ENCODE measurements at places on chromosomes 13 and 19.

DNA sequence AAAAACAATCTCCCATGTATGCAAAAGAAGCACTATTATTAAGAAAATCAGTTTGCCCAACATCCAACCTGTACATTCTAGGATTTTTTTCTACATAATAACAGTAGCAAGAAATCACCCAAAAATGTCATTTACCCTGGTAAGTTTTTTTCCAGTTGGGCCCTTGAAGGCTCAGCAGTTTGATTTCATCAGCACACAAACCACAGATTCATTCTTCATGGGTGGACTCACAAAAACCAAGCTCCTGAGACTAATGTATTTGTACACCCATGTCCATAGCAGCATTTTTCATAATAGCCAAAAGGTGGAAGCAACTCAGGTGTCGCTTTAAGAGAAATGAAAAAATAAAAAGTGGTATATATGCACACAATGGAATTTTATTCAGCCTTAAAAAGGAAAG, 210.1 kb downstream of the TBC1D4 start:
- DNase-seq, result no peak

- DNase-seq, result no peak
These were observed 1763.3 kb upstream of the MIR17HG start for GRCh38 chr13:89584058-89584620.

DNA sequence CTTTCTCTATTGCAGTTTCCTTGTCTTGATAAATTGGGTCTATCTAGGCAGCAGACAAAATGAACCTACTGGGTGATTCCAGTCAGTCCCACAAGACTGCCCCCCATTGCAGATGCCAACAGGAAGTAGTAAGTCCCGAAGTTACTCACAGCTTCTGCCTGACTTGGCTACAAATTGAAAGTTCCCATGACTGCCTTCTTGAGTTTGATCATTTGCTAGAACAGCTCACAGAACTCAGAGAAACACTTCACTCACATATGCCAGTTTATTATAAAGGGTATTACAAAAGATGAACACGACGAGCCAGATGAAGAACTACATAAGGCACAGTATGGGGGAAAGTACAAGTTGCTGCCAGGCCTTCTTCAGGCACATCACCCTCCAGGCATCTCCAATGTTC, 50.0 kb downstream of the TEX26 start:
- DNase-seq, result no peak

- no peak for DNase-seq
These were observed 21.2 kb upstream of the CPB2 start for GRCh38 chr13:46126056-46126455.

GRCh38 chr19:48102870-48103751, 7.5 kb downstream of the PLA2G4C start:
- peak; percentile 76 for DNase-seq

DNA sequence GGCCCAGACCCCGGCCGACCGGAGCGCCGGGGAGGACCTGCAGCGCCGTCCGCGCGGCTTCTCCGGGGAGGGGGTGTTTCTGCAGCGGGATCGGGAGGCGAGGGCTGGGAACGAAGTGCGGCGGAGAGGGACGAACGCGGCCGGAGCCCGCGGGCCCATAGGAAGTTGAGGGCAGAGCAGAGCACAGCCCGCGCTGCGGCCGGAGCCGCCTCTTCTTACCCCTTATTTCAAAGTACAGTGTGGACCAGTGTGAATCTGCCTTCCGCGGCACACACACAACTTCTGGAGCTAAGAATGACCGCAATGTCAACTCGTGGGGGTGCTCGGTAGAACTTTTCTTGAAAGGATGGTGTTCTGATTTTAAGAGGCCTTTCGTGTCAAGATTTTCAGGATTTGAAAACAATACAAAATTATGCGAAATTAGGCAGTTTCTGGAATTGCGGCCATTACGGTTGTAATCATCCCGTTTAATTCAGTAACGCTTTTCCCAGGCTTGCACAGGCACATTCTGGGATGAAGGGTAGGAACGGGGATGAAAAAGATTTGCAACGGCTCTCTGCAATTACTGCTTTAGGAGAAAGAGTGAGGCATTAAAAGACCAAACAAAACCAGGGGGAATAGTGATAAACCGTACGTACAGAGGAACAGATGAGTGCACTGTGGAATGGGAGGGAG, 821 bp downstream of the TDRD3 start:
- DNase-seq, result no peak

- DNase-seq, result no peak
These were observed 144.6 kb downstream of the NDFIP2 start for GRCh38 chr13:79625517-79625916.

DNA sequence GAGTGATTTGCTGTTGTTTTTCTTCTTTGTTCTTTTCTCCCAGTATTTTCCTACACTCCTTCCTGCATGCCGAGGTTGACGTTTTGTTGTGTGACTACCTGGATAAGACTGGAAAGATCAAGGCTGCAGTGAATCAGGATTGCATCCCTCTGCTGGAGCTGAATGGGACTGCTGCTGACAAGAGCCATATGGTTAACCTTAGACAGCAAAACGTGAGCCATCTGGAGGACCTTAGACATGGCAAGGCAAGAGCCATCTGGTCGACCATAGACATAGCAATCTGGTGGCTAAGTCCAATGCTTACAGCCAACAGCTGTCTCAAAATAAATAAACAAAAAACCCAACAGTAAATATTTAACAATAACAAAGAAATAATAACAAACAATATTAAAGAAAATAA, 42.6 kb upstream of the ZNF91 start:
- no peak for DNase-seq

DNA sequence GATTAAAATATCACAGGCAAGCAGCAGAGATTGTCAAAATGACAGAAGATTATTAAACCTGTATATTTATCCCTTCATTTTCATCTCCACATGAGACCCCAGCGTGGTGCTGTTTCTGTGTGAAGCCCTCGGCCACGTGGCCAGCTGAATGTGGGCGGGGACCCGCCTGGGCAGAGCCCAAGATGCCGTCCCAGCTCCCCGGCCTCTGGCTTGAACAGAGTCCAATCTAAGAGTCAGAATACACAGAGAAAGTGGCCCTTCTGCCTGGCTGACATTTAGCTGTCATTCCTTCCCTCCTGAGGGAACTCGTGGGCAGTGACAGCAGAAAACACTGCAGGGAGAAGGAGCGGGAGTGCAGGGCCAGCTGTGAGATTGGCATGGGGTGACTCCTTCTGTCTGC, 34.9 kb upstream of the UQCRFS1 start:
- DNase-seq, result no peak

- no peak for DNase-seq
These were observed 88.2 kb upstream of the TSC22D1 start for GRCh38 chr13:44664308-44664707.

DNA sequence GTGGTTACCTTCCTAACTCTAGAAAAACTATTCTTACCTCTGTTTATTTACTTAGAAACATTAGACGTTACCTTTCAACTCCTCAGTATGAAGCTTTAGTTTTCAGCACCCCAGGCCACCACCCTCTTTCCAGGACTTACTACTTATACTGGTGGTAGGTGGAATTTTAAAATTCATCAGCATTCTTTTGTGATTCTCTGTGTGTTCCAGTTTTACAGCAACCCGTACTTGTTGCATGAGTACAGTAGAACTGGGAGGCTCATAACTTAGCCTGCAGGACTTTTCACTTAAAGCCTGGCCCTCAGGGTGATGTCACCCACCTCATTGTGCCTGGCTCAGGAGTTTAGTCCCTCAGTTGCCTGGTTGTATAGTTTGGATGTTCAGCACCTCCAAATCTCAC, 49.4 kb upstream of the ALOX5AP start:
- no peak for DNase-seq

DNA sequence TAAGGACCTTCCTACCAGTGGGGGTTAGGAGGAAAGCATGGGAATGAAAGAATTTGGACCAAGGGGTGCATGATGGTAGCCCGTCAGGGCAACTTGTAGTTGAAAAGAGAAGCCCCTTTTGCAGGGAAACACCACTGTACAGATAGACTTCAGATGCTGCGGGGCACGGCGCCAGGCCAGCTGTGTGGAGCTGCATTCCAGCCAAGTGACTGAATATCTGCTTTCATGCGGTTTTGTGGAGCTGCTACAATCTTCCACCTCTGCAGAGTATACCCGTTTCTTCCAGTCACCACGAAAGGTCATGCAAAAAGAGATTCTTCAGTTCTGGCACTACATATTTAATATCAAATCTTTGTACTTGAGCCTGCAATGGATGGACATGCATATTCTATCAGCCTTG, 104.7 kb downstream of the RGCC start:
- DNase-seq, result no peak

DNA sequence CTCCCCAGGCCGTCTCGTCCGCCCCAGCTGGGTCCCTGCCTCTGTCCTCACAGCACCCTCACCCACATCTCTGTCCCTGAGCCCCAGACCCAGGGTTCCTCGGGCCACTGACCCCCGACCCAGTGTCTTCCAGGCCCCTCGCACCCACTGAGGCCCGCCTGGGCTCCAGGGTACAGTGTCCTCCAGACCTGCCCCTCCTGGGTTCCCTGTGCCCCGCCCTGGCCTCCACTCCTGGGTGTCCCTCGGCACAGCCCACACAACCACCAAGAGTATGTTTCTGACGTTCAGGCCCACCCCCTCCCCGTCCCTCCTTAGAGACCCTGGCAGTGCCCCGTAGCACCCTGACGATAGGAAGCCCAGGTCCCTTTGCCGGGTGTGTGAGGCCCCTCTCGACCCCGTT, 22.6 kb upstream of the NCCRP1 start:
- no peak for DNase-seq

DNA sequence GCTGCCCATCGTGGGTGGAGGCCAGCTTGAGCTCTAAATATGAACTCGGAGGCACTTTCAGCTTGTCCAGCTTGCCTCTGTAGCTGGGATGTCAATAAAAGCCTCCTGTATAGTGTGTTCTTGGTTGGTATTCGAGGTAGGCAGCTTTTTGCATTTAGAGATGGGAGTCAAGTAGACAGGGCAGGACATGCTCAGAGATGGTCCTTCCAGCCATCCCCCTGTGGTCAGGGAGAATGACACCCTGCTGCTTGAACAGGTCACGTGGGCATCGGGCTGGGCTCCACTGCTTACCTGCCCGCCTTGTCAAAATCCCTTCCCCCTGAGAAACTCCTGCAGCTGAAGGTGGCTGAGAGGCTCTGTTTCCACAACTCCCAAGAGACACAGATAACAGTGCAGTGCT, 302.5 kb downstream of the ZNF536 start:
- DNase-seq, result no peak

GRCh38 chr19:6440905-6441304, 7.3 kb upstream of the SLC25A41 start:
- DNase-seq, result no peak

DNA sequence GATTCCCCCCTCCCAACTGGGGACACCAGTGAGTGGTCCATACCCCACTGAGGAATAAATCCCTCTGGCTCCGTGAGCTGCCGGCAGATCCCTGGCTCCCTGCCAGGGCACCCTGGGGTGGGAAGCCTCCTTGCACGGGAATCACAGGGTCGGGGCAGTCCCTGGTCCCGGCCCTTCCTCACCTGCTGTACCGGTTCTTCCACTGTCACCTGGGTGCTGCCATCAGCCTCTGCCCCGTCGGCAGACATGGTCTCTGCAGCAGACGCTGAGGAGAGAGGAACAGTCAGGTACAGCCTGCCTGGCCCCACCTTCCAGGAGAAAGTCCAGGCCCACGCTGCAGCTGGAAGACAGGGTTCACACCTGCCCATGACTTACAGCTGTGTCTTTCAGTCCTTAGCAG, 6.3 kb downstream of the PLIN3 start:
- peak; percentile 17 for DNase-seq

- no peak for DNase-seq
These were observed 2.1 kb upstream of the ADPRHL1 start for GRCh38 chr13:113455384-113455783.

DNA sequence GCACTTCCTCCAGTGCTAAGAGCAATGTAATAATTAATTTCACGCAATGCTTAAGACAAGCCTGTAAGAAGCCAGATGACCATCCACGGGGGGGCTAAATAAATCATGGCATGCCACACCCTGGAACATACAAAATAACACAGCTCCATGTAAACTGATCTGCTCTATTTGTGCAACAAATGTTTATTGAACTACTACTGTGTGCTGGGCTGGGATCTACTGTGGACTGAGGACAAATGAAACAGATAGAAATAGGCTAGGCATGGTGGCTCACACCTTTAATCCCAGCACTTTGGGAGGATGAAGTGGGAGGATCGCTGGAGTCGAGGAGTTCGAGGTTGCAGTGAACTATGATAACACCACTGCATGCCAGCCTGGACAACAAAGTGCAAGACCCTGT, 21.3 kb downstream of the TGFB1 start:
- DNase-seq, result no peak

GRCh38 chr13:102555914-102556553, 40.8 kb upstream of the TPP2 start:
- DNase-seq, result peak; percentile 40

DNA sequence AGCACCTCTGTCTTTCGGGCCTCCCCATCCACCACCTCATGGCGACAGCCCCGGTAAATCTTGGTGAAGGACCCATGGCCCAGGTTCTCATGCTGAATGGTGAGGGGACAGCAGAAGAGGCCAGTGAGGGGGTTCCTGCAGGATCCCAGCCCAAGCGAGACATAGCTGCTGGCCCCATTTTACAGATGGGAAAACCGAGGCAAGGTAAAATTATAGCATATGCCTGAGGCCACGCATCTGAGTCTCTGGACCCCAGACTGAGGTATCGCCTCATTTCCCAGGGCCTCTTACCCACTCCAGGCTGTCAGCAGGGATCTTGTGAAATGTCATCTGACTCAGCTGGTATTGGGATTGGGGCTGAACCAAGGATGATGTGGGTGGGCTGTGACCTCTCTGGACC, 9.8 kb downstream of the JAK3 start:
- DNase-seq, result no peak

- no peak for DNase-seq
These were observed 2.8 kb upstream of the CRYL1 start for GRCh38 chr13:20528452-20528851.

- no peak for DNase-seq
These were observed 101.9 kb downstream of the LIG4 start for GRCh38 chr13:108113407-108113806.

DNA sequence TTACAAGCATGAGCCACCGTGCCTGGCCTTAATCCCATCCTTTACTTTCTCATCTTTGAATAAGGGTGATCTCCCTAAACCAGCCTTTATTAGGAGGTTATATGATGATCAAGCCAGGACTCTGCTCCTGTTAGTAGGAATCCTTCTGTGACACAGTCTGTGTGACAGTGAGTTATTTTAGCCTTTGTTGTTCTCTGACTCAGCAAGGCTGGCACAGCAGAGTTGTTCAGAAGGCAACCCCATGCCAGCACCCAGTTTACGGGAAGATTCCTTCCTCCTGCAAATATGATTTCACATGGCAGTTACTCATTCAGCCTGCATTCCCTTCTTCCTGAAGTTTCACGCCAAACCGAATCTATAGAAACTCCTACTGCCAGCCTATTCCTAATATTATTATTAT, 10.5 kb upstream of the MIER2 start:
- DNase-seq, result no peak

All from iPS-NIHi11 (cell line).